Nasal cavity respiratory epithelium epithelial cell of viscerocranial mucosa (primary cell): ENCODE measurements at places on chromosomes 16 and 17. TPM values are rescaled to one million over a fixed set of nuclear protein-coding genes. Genes with fewer than 3 reads are reported as not detected.

FBXO39 gene
- under 0.01 and 0.36 TPM in 2 replicates for total RNA-seq

MYLK3 gene
- total RNA-seq, result under 0.01 and 0.14 TPM in 2 replicates

KIF2B gene
- not detected in 2 replicates for total RNA-seq

MYCBPAP gene
- under 0.01 and 0.28 TPM in 2 replicates for total RNA-seq

RGS9 gene
- 0.68 and 1.7 TPM in 2 replicates for total RNA-seq

NOD2 gene
- 10.6 and 17.4 TPM in 2 replicates for total RNA-seq

C1QTNF8 gene
- total RNA-seq, result not detected in 2 replicates

KCNH6 gene
- not detected in 2 replicates for total RNA-seq

SLC2A4 gene
- under 0.01 and 0.14 TPM in 2 replicates for total RNA-seq

ABCC12 gene
- total RNA-seq, result not detected in 2 replicates

ZMYND15 gene
- 0.34 and 1.2 TPM in 2 replicates for total RNA-seq

KRTAP9-8 gene
- not detected in 2 replicates for total RNA-seq

TP53TG3F gene
- not detected in 2 replicates for total RNA-seq

STAC2 gene
- total RNA-seq, result not detected in 2 replicates

TAOK2 gene
- total RNA-seq, result 20.5 and 43.8 TPM in 2 replicates

PPY gene
- total RNA-seq, result not detected in 2 replicates

VAC14 gene
- 35.2 and 53.2 TPM in 2 replicates for total RNA-seq

NETO2 gene
- total RNA-seq, result 45.5 and 59.5 TPM in 2 replicates

WNT3 gene
- 1.0 and 1.1 TPM in 2 replicates for total RNA-seq

IL32 gene
- 1.7 and 32.1 TPM in 2 replicates for total RNA-seq

CEP112 gene
- 2.1 and 5.5 TPM in 2 replicates for total RNA-seq

ACSM2A gene
- total RNA-seq, result not detected in 2 replicates

APOBR gene
- 0.07 TPM in 1 of 2 replicates, not detected in the other for total RNA-seq

GPR142 gene
- total RNA-seq, result not detected in 2 replicates

HOXB13 gene
- under 0.01 TPM in 1 of 2 replicates, not detected in the other for total RNA-seq

VEZF1 gene
- 21.9 and 39.3 TPM in 2 replicates for total RNA-seq

CNGB1 gene
- 0.34 and 7.3 TPM in 2 replicates for total RNA-seq

RNF157 gene
- total RNA-seq, result under 0.01 TPM in 1 of 2 replicates, not detected in the other

SLFN11 gene
- total RNA-seq, result 1.6 and 6.5 TPM in 2 replicates

ASPA gene
- total RNA-seq, result not detected in 2 replicates

CCL5 gene
- total RNA-seq, result 0.07 and 0.34 TPM in 2 replicates

SECTM1 gene
- total RNA-seq, result 11.6 and 18.5 TPM in 2 replicates

HCRT gene
- total RNA-seq, result not detected in 2 replicates

UTS2R gene
- total RNA-seq, result not detected in 2 replicates

TLE7 gene
- total RNA-seq, result not detected in 2 replicates

MCRIP2 gene
- total RNA-seq, result 19.8 and 27.0 TPM in 2 replicates

MYH13 gene
- total RNA-seq, result not detected in 2 replicates

PMFBP1 gene
- total RNA-seq, result 0.50 and 0.68 TPM in 2 replicates

AIPL1 gene
- total RNA-seq, result not detected in 2 replicates

GAST gene
- total RNA-seq, result 1.0 TPM in 1 of 2 replicates, not detected in the other

ITGA2B gene
- under 0.01 and 0.07 TPM in 2 replicates for total RNA-seq

ST6GALNAC2 gene
- total RNA-seq, result 76.9 and 114 TPM in 2 replicates

KRTAP2-2 gene
- not detected in 2 replicates for total RNA-seq

AKAP10 gene
- 21.2 and 35.2 TPM in 2 replicates for total RNA-seq

TBC1D3H gene
- total RNA-seq, result not detected in 2 replicates

AOC2 gene
- total RNA-seq, result 0.68 and 2.7 TPM in 2 replicates

GABARAP gene
- 57.8 and 81.4 TPM in 2 replicates for total RNA-seq

CEP95 gene
- 31.8 and 35.2 TPM in 2 replicates for total RNA-seq

TAC4 gene
- not detected in 2 replicates for total RNA-seq

KRTAP4-1 gene
- total RNA-seq, result not detected in 2 replicates

KRT36 gene
- total RNA-seq, result not detected in 2 replicates
